ENCODE measurements at places on chromosomes 2 and 18. TPM values are rescaled to one million over a fixed set of nuclear protein-coding genes. Genes with fewer than 3 reads are reported as not detected.

DNA sequence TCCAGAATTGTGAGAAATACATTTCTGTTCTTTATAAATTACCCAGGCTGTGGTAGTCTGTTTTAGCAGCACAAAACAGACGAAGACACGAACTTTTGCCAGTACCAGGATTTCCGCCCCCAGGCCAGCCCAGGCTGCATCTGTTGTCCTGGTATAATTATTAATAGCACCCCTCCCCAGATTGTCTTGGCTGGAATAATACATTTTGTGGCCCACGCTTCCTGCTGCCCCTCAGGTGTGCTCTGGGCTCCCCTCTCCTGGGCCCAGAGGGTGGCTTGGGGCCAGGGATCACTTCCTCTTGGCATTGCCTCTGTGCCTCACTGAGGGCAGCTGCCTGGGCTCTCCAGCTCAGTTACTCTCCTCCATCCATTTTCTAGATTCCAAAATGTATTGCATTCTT lies 102.1 kb upstream of the HS6ST1 start:
- H3K4me3 ChIP-seq = no peak overlapping the region
- no peak overlapping the region for H3K27ac ChIP-seq
- peaks cover 2% of the 10 kb centered on the region for H3K27me3 ChIP-seq
- peaks cover 3% of the 10 kb centered on the region for H3K36me3 ChIP-seq
- DNase-seq = no peak
- no peaks in the 10 kb centered on the region for H3K4me1 ChIP-seq

DNA sequence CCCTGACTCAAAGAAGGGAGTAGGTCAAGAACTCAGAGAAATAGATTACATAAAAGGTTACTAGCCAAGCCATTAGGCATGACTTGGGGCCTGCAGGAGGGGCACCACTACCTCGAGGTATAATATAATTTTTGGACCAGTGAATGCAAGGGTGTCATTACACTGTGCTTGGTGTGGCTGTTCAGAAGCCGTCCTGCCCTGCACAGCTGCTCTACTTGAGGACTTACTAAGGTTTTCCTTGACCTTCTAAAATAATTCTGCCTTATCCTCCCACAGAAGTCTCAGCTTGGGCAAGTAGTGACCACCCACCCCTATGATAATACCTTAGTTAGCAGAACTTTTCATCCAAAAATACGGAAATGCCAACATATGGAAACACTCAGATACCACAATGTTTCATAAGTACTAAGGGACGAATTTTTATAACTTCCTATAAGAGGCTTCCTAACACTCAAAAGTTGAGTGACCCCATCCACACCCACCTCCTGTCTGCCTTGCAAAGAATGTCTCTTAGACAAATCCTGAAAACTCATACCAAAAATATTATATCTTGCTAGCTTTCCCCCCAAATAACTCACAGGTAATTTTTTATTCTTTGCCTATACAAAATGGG lies 17.7 kb upstream of the ATG16L1 start:
- DNase-seq = no peak
- H3K27me3 ChIP-seq = no peaks in the 10 kb centered on the region
- no peaks in the 10 kb centered on the region for H3K4me1 ChIP-seq
- no peak overlapping the region for H3K4me3 ChIP-seq

The ADI1 gene
- 20.5 TPM for total RNA-seq

The STAT4 gene
- total RNA-seq = 15.1 TPM

- no peaks in the 10 kb centered on the region for H3K27me3 ChIP-seq
- peaks cover 80% of the 10 kb centered on the region for H3K36me3 ChIP-seq
- H3K4me1 ChIP-seq = peaks cover 86% of the 10 kb centered on the region
- peak overlapping the region; percentile 53 for H3K4me3 ChIP-seq
- no peak for DNase-seq
- peak overlapping the region; percentile 90 for H3K27ac ChIP-seq
Measured at GRCh38 chr18:55249550-55249949, 290.3 kb upstream of the CCDC68 start.

- no peaks in the 10 kb centered on the region for H3K4me1 ChIP-seq
- no peak for DNase-seq
- H3K36me3 ChIP-seq = no peaks in the 10 kb centered on the region
- no peak overlapping the region for H3K4me3 ChIP-seq
Measured at GRCh38 chr18:74316257-74317170, 875 bp downstream of the C18orf63 start.

GRCh38 chr2:156342254-156343095 lies 10.0 kb upstream of the NR4A2 start:
- no peaks in the 10 kb centered on the region for H3K27me3 ChIP-seq
- peak; percentile 88 for DNase-seq
- peak overlapping the region; percentile 92 for H3K4me3 ChIP-seq
- peak overlapping the region; percentile 97 for H3K27ac ChIP-seq
- H3K4me1 ChIP-seq = peaks cover 23% of the 10 kb centered on the region

- no peak overlapping the region for H3K27ac ChIP-seq
- DNase-seq = no peak
- H3K4me3 ChIP-seq = no peak overlapping the region
- no peaks in the 10 kb centered on the region for H3K4me1 ChIP-seq
Measured at GRCh38 chr2:228699400-228699799, 517.9 kb upstream of the SPHKAP start.

DNA sequence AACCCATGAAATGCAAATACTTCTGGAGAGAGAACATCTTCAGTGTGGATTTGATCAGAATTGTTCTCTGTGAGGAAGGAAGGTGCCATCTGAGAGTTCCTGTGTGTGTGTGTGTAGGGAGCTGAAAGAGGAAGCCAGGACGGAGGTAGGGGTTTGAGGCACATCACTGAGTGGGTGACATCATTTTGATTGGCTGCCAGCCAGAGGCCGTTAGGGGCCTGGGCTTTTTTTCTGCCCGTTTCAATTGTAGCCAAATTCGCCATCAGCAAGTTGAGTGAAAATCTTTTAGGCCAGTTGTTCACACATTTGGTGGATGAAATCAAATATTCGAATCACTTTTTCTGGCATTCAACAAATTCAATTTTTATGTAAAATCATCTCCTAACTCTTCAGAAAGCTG lies 48.9 kb downstream of the TSN start:
- H3K4me1 ChIP-seq = peaks cover 15% of the 10 kb centered on the region
- H3K4me3 ChIP-seq = no peak overlapping the region
- peaks cover 4% of the 10 kb centered on the region for H3K36me3 ChIP-seq
- H3K27me3 ChIP-seq = peaks cover 2% of the 10 kb centered on the region
- DNase-seq = no peak

GRCh38 chr2:33238111-33238510 lies 238.3 kb upstream of the RASGRP3 start:
- H3K27ac ChIP-seq = no peak overlapping the region
- DNase-seq = no peak
- H3K4me3 ChIP-seq = no peak overlapping the region
- H3K36me3 ChIP-seq = no peaks in the 10 kb centered on the region
- H3K4me1 ChIP-seq = no peaks in the 10 kb centered on the region

All from activated B cell treated with CpG ODN at 0.5 μM for 24 hours (primary cell).